Foreskin keratinocyte (primary cell): ENCODE measurements at places on chromosomes 12 and 14. TPM values are rescaled to one million over a fixed set of nuclear protein-coding genes. Genes with fewer than 3 reads are reported as not detected.

Gene ATP5MC2
- total RNA-seq: 195 and 206 TPM in 2 replicates

Gene GYS2
- total RNA-seq: not detected in 2 replicates

- no peak for DNase-seq
Observed at GRCh38 chr14:88181072-88181471, 142.0 kb downstream of the KCNK10 start.

DNA sequence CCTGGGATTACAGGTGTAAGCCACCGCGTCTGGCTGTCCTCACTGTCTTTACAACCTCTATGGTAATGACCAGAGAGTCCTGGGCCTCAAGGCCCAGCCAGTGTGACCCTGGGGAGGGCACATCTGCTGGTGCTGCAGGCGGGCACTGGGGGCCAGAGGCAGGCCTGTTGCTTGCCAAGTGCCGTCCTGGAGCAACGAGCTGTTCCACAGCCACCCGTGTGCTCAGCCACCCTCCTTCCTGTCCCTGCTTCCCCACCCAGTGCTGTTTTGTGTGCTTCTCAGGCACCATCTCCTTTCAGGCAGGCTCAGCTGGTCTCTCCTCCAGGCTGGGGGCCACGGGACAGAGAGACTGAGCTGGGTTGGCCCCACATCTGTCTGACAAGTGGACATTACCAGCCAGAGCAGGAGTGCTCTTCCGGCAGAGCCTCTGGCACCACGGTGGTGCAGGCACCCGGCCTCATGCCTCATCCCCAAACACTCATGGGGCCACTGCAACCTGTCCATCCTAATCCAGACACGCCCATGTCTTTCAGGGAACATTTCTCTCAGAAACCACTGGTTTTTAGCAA, 9.0 kb downstream of the SLC25A47 start:
- DNase-seq: no peak

Gene PDZRN4
- total RNA-seq: not detected in 2 replicates

Gene SSTR1
- total RNA-seq: not detected in 2 replicates

DNA sequence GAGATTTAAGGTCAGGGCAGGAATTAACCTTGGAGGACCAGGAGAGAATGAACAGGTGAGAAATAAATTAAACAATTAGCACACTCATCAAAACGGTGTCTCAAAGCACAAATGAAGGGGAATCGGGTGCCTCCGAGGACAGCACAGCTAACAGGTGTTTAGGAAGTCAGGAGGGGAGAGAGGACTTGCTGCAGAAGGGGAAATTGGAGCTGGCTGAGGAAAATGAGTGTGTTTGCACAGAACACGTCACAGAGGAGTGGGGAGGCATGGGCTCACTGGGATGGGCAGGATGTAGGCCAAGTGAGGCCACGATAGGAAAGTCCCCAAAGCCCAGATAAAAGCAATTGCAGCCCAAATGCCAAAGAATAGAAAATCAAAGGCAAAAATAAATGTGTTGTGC, 121.7 kb downstream of the ZNF664 start:
- no peak for DNase-seq

- no peak for DNase-seq
Observed at GRCh38 chr14:57493467-57494181, at the start of gene CCDC198. CCDC198 (minus strand) TSS chr14:57493857; CDS start chr14:57493715, 142 bp downstream.
